ENCODE measurements at places on chromosomes 4 and X. TPM values are rescaled to one million over a fixed set of nuclear protein-coding genes. Genes with fewer than 3 reads are reported as not detected.

DNA sequence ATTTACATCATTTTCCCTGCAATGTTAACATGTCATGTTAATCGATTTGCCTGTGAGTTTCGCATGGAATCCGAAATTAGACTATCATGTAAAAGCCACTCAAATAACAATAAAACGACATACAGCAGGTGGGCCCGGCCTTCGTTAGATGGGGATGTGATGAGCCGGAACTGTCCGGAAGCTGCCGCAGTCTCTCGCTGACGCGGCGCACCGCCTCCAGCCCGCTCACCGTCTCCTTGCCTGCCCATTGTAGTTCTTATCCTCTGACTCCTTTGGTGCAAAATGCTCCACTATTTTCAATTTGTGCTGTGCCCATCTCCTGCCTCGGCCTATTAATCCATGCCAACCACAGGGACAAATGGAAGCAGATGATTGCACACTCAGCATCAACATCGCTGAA, 877.5 kb upstream of the TENM3 start:
- H3K4me1 ChIP-seq = no peaks in the 10 kb centered on the region
- no peaks in the 10 kb centered on the region for H3K27me3 ChIP-seq
- DNase-seq = no peak
- H3K36me3 ChIP-seq = no peaks in the 10 kb centered on the region
- H3K27ac ChIP-seq = no peak overlapping the region

DNA sequence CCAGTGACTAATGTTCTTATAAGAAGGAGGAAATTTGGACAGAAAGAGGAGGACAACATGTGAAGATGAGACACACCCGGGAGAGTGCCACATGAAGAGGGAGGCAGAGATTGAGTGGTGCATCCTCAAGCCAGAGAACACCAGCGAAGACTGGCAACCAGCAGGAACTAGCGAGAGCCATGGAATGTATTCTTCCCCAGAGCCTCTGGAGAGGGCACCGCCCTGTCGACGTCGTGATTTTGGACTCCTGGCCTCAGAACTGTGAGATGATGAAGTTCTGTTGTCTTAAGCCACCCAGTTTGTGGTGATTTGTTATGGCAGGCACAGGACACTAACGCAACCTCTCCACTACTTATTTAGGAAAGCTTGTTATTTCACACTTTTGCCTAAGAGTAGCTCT, 196.0 kb upstream of the TLL1 start:
- H3K27ac ChIP-seq = no peak overlapping the region
- no peak for DNase-seq
- no peaks in the 10 kb centered on the region for H3K36me3 ChIP-seq
- no peak overlapping the region for H3K4me3 ChIP-seq
- no peaks in the 10 kb centered on the region for H3K27me3 ChIP-seq

DNA sequence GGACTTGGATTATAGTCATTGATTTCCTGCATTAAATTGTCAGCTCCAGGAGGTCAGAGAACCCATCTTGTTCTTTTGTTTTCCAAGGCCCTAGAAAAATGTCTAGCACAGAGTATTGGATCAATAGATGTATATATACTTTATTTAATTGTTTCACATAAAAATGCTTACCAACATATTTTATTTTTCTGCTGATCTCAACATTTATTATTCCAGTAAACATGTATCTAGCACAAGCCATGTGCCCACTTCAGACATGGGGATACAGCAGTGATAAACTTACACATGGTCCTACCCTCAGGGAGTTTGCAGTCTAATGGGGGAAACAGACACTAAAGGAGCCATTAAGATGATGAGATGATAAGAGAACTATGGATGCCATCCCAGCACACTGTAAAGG, 49.1 kb upstream of the TBC1D9 start:
- H3K27me3 ChIP-seq = peaks cover 26% of the 10 kb centered on the region
- H3K4me1 ChIP-seq = no peaks in the 10 kb centered on the region
- DNase-seq = no peak
- H3K36me3 ChIP-seq = no peaks in the 10 kb centered on the region
- H3K27ac ChIP-seq = no peak overlapping the region
- no peak overlapping the region for H3K4me3 ChIP-seq

DNA sequence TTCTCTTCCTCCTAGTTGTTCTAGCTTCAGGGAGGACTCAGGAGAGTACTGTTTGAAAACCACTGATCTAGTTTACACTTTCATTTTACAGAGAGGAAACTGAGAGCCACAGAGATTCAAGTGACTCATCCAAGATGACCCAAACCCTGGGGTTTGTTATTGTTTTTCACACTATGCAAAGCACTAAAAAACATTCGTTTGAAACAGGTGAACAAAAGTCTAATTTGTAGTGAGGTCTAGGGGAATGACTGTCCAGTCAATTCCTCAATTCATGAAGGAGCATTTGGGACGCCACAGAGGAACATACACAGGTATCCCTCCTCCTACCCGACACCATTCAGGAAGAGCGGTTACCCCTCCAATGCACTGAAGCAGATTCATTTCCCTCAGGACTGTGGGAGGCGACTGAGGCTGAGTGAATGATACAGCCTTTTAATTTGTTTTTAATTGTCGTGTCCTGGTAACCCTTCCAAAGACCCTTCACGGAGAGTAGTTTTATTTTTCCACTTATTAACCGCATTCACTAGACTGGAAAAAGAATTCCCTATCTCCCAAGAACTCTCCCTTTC, 30.3 kb downstream of the TLR10 start:
- peaks cover 5% of the 10 kb centered on the region for H3K36me3 ChIP-seq
- H3K4me1 ChIP-seq = no peaks in the 10 kb centered on the region
- DNase-seq = no peak
- no peak overlapping the region for H3K27ac ChIP-seq

DNA sequence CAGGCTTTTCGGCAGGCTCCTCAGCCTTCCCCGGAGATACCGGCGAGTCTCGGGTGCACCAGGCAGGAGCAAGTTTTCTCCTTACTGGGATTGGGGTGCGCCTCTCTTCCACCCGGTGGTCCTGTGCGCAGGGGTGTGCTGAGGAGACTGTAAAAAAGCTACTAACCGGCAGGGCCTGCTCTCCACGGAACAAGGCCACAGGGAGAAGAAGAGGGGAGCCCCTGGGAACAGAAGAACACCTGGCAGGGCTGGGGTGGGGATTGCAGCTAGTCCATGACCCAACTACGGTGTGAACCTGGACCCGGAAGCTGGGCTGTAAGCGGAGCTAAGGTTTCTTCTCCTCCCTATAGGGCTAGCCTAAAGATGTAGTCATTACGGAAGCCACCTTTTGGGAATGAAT, 17.7 kb upstream of the ZIC3 start:
- peaks cover 69% of the 10 kb centered on the region for H3K27me3 ChIP-seq
- peaks cover 5% of the 10 kb centered on the region for H3K4me1 ChIP-seq
- H3K4me3 ChIP-seq = peak overlapping the region; percentile 27
- no peak for DNase-seq
- no peaks in the 10 kb centered on the region for H3K36me3 ChIP-seq
- H3K27ac ChIP-seq = no peak overlapping the region

DNA sequence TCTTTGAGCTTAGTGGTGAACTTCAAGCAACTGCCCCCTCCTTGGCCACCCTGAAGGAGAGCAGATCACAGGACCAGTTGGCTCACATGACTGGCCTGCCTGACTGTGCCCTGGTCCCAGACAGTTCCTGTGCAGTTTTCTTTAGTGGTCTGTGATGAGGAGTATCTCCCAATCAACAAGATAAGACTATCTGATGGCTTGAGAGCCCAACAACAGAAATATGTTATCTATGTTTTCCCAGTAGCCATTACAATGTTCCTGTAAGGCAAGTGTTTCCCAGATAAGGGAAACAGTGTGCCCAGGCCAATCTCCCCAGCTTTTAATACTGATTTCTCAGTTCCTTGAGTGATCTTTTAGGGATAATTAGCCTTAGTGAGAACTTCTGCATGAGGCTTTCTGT, 14.2 kb upstream of the TIMM8A start:
- no peak for DNase-seq
- no peak overlapping the region for H3K27ac ChIP-seq
- no peaks in the 10 kb centered on the region for H3K36me3 ChIP-seq
- H3K4me1 ChIP-seq = no peaks in the 10 kb centered on the region
- peaks cover 14% of the 10 kb centered on the region for H3K27me3 ChIP-seq

DNA sequence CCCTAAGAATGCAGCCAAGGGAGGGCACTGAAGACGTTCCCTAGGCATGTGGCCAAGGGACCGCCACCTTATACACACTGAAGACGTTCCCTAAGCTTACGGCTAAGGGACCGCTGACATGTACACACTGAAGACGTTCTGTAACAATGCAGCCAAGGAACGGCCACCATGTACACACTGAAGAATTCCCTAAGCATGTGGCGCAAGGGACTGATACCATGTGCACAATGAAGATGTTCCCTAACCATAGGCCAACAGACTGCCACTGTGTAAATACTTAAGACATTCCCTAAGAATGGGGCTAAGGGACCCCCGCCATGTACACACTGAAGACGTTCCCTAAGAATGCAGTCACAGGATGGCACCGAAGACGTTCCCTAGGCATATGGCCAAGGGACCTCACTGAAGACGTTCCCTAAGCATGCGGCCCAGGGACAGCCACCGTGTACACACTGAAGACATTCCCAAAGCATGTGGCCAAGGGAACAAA, 36.1 kb downstream of the DHRSX start:
- DNase-seq = no peak
- H3K36me3 ChIP-seq = peaks cover 2% of the 10 kb centered on the region
- H3K4me1 ChIP-seq = no peaks in the 10 kb centered on the region
- no peak overlapping the region for H3K4me3 ChIP-seq

DNA sequence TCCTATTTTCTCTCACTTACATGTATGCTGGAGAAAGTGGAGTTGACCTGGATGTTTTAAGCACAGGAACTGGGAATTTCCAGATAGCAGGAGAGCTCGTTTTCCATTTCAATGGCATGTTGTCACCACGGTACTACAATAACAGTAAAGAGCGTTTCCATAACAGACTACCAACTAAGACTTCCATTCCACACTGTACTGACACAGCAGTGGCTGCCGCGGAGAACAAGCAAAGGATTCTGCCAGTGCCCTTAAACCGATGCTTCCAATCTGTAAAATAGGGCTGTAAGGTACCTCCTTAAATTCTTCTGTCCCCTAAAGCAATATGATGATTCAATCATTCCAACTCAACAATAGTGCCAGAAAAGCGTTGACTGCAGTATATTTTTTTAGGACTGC, 143.9 kb downstream of the KLHL13 start:
- H3K27me3 ChIP-seq = no peaks in the 10 kb centered on the region
- H3K27ac ChIP-seq = no peak overlapping the region
- H3K4me3 ChIP-seq = no peak overlapping the region
- H3K36me3 ChIP-seq = no peaks in the 10 kb centered on the region

DNA sequence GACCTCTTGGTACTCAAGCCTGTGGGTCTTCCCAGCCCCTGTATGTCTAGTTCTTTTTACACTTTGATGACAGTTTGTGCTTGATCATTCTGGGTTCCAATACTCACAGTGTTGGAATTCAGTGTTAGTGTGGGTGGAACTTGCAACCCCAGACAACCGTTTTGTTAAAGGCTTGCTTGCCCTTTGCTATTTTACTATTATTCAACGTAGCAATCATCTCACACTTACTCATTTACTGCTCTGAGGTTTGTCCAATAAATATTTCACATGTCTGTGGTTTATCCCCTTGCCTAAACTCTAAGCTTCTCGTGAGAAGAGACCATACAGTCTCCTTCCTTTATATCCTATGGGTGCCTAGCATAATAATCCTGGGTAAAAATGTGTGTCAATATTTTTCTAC, 15.3 kb downstream of the CCNG2 start:
- H3K27me3 ChIP-seq = peaks cover 7% of the 10 kb centered on the region
- H3K4me1 ChIP-seq = no peaks in the 10 kb centered on the region
- no peak for DNase-seq
- H3K36me3 ChIP-seq = peaks cover 4% of the 10 kb centered on the region
- H3K4me3 ChIP-seq = no peak overlapping the region
- H3K27ac ChIP-seq = no peak overlapping the region

DNA sequence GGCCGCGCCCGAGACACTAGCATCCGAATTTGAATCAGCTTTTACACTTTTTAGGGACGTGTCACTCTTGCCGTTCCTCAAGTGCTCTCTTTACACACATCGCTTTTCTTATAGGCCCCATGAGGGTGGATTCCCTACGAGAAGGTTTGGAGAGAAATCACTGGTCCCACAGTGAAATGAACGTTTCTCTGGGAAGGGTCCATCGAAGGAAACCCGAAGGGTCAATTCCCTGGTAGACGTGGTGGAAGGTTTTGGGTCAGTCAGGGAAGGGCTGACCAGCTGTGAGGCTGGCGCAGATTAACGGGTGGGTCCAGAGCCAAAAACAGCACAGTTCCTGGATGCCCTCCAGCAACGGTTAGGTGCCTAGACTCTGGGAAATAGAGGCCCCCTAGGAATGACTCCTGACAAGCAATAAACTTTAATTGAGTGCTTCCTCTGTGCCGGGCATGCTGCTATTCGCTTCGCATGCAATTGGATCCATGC, 35.9 kb downstream of the ETDC start:
- H3K27me3 ChIP-seq = peaks cover 17% of the 10 kb centered on the region
- peaks cover 25% of the 10 kb centered on the region for H3K4me1 ChIP-seq
- no peak for DNase-seq
- H3K27ac ChIP-seq = peak overlapping the region; percentile 69
- peaks cover 3% of the 10 kb centered on the region for H3K36me3 ChIP-seq
- H3K4me3 ChIP-seq = peak overlapping the region; percentile 82

GRCh38 chr4:93740890-93741289, 87.7 kb upstream of the ATOH1 start:
- H3K4me1 ChIP-seq = no peaks in the 10 kb centered on the region
- no peak for DNase-seq
- no peaks in the 10 kb centered on the region for H3K36me3 ChIP-seq

DNA sequence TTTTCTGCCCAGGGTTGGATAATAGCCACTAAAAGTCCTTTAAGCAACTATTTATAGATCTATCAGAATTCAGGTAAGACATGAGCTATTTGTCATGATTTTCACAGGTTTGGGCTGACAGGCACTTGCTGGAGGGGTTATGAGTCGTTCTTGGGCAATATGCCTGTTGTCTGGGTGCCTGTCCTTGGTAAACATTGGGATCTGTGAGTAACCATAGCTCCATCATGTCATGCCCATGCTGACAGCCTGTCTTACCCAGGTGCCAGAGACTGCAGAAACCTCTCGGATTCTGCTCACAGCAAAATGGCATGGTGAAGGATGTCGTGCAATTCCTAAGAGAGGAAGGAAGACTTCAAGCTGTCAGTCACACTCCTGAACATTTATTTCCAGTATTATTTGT, 116.0 kb upstream of the PUDP start:
- H3K4me3 ChIP-seq = no peak overlapping the region
- DNase-seq = no peak
- no peaks in the 10 kb centered on the region for H3K27me3 ChIP-seq
- H3K27ac ChIP-seq = no peak overlapping the region
- H3K4me1 ChIP-seq = no peaks in the 10 kb centered on the region

GRCh38 chr4:89296896-89297295, 10.7 kb downstream of the GPRIN3 start:
- H3K27me3 ChIP-seq = no peaks in the 10 kb centered on the region
- H3K4me3 ChIP-seq = peak overlapping the region; percentile 71
- H3K36me3 ChIP-seq = no peaks in the 10 kb centered on the region
- no peak for DNase-seq
- H3K27ac ChIP-seq = peak overlapping the region; percentile 81
- H3K4me1 ChIP-seq = peaks cover 89% of the 10 kb centered on the region

GRCh38 chrX:55451626-55451989, 319 bp upstream of the MAGEH1 start:
- H3K4me1 ChIP-seq = no peaks in the 10 kb centered on the region
- H3K27ac ChIP-seq = peak overlapping the region; percentile 79
- H3K27me3 ChIP-seq = no peaks in the 10 kb centered on the region
- no peak for DNase-seq

The FAM184B gene
- not detected for total RNA-seq

The NAA11 gene
- not detected for total RNA-seq

The HPGD gene
- total RNA-seq = 5.2 TPM

The IL3RA gene
- 1.5 TPM for total RNA-seq

The QDPR gene
- total RNA-seq = 22.6 TPM

The PNMA6E gene
- total RNA-seq = not detected

The MAGEB2 gene
- not detected for total RNA-seq

The RAB41 gene
- total RNA-seq = not detected
